ENCODE measurements at places on chromosomes 3 and 15.

- DNase-seq = no peak
Measured at GRCh38 chr3:42042747-42043098, 48.4 kb upstream of the TRAK1 start.

GRCh38 chr3:20225769-20226168 lies 39.8 kb upstream of the SGO1 start:
- no peak for DNase-seq

DNA sequence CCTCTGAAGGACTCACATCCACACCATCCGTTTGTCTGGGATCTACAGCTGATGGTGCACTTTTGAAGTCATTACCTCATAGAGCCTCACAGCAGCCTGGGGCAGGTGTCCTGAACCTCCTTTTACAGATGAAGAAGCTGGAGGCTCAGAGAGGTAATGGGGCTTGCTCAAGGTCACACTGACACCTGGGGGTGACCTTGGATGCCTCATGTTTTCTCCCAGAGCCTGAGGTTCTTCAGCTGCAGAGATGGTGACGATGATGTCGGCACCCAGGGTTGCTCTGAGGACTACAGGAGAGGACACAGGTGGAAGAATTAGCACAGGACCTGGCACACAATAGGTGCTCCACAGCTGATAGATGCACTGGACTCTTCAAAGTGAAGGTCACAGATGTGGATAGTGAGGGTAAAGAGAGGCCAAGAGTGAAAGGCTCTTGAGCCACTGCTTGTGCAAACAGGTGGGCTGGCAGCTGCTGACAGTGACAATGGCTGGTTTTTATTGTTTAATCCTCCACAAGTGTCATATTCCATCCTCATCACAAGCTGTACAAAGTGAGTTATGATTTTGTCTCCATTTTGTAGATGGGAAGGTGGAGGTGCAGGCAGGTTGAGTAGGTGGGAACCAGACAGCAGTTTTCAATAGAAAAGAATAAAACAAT lies 17.4 kb upstream of the ATP2B2 start:
- no peak for DNase-seq

DNA sequence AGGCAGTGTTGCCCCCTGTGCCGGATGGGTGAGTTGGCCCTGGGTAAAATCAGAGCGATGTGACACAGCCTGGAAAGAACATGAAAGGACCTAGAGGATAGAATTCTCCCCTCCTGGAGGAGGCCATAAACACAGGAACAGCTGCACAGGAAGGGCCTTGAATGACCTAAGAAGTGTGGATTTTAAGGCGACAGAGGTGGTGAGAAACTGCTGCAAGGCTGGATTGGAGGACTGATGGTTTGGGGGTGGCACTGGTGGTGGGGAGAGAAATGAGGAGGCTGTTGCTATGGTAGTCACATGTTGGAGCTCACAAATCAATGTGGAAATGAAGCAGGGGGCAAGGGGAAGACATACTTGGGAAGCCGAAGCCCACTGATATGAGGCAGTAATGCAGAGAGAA lies 13.8 kb downstream of the XIRP1 start:
- DNase-seq = no peak

- no peak for DNase-seq
Measured at GRCh38 chr3:59531994-59532393, 482.2 kb upstream of the CFAP20DC start.

DNA sequence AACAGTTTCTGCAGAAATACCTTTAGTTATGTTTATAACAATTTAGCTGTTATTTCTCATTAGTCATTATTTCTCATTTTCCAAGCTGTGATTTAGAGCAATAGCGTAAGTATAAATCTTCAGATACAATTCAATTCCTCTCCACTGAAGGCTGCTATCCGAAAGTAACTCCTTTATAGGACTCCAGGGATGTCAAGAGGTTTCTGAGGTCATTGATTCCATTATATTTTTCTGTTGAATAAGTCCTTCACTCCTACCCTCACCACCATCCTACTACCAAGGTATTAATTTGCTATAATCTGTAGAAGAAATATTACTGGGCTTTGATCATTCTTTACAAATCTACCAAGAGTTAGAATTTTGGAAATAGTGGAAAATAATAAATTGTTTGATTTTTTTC lies 285.7 kb downstream of the CADM2 start:
- no peak for DNase-seq

- no peak for DNase-seq
Measured at GRCh38 chr3:23422517-23422851, 219.4 kb downstream of the UBE2E2 start.

GRCh38 chr3:183327343-183327742 lies 74.3 kb downstream of the B3GNT5 start:
- DNase-seq = no peak

- DNase-seq = no peak
Measured at GRCh38 chr3:128395500-128396162, 71.1 kb downstream of the DNAJB8 start.

- no peak for DNase-seq
Measured at GRCh38 chr3:49428752-49429080, 408 bp downstream of the NICN1 start.

All from NCI-H1436 (cell line).